ENCODE measurements at places on chromosomes 2 and 18. TPM values are rescaled to one million over a fixed set of nuclear protein-coding genes. Genes with fewer than 3 reads are reported as not detected.

SPATA3 gene
- not detected for total RNA-seq

CYB5A gene
- 28.8 TPM for total RNA-seq

TXNDC2 gene
- total RNA-seq = 0.48 TPM

SNRNP27 gene
- 75.4 TPM for total RNA-seq

LIMS4 gene
- total RNA-seq = 0.69 TPM

GPR55 gene
- total RNA-seq = 2.1 TPM

OST4 gene
- total RNA-seq = 128 TPM
